Activated naive CD4-positive, alpha-beta T cell treated with anti-CD3 and anti-CD28 coated beads, Interleukin-2, amount 50 U/mL, for 72 hours (primary cell): ENCODE measurements at places on chromosomes 11 and 22. TPM values are rescaled to one million over a fixed set of nuclear protein-coding genes. Genes with fewer than 3 reads are reported as not detected.

GRCh38 chr11:89490981-89491690 is at the start of gene NOX4:
Gene NOX4 (minus strand): TSS chr11:89491375. CDS start chr11:89491246, 129 bp downstream.
- DNase-seq, result no peak

- DNase-seq, result no peak
Measured at GRCh38 chr11:119729951-119730613, 1.1 kb upstream of the NECTIN1 start.

Gene NXPE2
- total RNA-seq, result not detected

DNA sequence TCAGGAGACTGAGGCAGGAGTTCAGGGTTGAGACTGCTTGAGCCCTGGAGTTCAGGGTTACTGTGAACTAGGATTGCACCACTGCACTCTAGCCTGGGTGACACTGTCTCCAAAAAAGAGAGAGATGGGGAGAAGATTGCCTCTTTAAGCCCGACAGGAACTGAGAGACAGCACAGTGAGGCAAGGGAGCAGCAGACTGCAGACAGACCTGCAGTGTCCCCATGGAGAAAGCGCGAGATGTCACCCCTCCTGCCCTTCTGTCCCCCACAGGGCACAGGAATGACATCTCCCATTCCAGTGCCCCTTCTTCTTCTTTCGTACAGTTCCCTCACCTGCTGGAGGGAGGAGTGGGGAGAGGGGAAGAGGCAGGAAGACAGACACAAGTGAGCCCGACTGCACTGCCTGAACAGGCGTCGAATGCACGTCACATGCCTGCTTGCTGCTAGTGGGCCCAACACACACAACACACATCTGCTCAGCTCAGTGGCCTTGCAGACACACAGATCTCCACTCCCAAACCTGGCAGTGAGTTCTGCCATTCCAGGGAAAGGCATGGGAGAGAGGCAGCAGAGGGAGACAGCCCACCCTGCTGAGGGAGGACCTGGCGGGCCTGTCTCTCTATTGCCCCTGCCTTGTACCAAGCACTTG is 167.0 kb downstream of the DSCAML1 start:
- DNase-seq, result no peak

Gene GUCY1A2
- not detected for total RNA-seq

Gene PAAF1
- 41.3 TPM for total RNA-seq

- DNase-seq, result no peak
Measured at GRCh38 chr22:45127866-45128265, 35.9 kb upstream of the NUP50 start.

- no peak for DNase-seq
Measured at GRCh38 chr11:693887-694562, 997 bp downstream of the DEAF1 start.
